HT-29 (cell line): ENCODE measurements at places on chromosomes 4 and X.
A peak's percentile ranks its signal among the peaks of the same experiment; 100 is the strongest.

- no peak for DNase-seq
Measured at GRCh38 chr4:1091561-1091995, 21.8 kb downstream of the RNF212 start.

GRCh38 chr4:119626420-119626819, 2.2 kb downstream of the PDE5A start:
- DNase-seq: no peak

- DNase-seq: peak; percentile 73
Measured at GRCh38 chr4:3880615-3881120, 114.5 kb downstream of the ADRA2C start.

DNA sequence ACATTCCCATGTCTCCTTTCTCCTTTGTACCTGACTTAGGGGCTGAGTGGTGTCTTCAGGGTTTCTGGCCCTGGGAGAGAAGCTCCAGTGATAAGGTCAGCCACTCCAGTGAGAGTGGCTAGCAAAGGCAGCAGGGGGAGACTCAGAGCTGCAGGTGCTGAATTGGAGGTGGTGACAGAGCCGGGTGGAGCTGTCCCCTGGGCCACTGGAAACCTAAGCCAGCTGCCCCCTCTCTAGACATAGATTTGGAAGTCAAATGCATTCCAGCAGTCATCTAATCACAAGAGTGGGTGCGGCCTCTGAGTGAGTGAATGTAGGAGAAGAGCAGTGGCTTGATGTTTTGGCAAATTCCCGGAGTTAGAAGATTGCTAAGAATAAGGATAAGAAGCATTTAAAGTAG, 28.5 kb downstream of the TRIM2 start:
- peak; percentile 63 for DNase-seq

- DNase-seq: no peak
Measured at GRCh38 chr4:186249785-186250754, 15.9 kb upstream of the F11 start.

GRCh38 chr4:88734403-88734949, 36.8 kb upstream of the NAP1L5 start:
- DNase-seq: no peak

DNA sequence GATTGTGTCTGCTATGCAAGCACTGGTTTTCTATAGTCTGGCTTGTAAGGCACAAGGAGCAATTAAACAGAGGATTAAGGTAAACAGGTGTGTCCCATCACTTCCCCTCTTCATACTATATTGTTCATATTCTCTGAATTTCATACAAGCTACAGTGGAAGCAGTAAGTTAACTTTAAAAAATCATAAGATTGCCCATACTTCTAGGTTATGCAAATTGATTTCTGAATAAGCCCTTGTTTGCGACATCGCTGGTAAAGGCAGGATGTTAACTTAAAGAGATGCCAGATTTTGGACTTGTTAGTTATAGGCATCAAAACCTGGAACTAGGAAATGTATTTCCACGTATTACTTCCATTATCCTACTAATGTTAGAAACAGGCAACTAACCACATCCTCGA, 1.0 kb upstream of the TMEM131L start:
- peak; percentile 21 for DNase-seq

GRCh38 chrX:42746606-42747005, 31.4 kb downstream of the PPP1R2C start:
- no peak for DNase-seq

GRCh38 chr4:88022289-88022688, 14.9 kb downstream of the PKD2 start:
- DNase-seq: no peak

DNA sequence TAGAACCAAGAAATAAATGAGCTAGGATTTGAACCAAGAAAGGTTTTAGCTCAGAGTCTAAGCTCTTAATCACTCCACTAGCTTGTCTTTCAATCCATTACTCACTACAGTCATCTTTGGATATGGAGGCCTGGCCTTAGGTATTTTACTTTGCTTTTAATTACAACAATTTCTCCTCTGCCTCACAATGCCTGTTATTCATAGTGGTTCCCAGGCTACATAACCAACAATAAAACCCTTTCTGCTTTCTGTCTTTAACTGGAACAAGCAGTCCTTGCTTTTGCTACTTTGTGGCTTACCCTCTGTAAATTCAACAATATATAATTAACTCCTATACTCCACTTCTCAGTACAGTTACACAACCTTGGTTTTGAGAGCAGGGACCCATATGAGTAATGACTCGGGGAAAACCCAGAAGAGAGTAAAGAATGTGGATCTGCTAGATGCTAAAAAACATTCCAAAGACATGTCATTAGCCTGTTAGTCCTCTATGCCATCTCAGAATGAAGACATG, 94.7 kb upstream of the NAP1L5 start:
- DNase-seq: no peak

- no peak for DNase-seq
Measured at GRCh38 chr4:98516441-98517217, 141.8 kb downstream of the TSPAN5 start.

DNA sequence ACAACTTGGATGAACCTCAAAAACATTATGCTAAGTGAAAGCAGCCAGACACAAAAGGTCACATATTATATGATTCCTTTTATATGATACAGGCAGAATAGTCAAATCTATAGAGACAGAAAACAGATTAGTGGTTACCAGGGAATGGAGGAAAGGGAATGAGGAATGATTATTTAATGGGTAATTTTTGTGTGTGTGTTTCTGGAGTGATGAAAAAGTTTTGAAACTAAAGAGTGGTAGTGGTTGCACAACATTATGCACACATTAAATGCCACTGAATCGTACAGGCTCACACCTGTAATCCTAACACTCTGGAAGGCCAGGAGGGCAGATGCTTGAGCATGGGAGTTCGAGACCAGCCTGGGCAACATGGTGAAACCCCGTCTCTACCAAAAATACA, 19.6 kb upstream of the SOD3 start:
- DNase-seq: no peak

DNA sequence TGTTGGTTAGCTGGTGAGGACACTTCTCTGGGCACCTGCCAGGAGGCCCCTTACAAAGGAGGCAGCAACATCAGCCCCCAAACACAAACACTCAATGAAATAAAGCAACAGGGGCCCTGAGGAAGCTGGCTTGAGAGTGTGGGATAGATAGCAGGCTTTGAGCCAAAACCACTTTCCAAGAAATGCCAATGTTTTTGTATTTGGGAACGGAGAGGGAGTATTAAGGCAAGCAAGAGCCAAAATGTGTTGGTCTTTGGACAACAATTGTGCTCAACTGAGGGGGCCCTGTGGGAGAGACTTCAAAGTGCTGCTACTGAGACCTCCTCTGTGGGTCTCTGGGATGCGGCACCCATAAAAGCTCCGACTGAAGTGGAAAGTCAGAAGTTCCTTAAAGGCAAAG, 41.0 kb downstream of the RAI2 start:
- no peak for DNase-seq

DNA sequence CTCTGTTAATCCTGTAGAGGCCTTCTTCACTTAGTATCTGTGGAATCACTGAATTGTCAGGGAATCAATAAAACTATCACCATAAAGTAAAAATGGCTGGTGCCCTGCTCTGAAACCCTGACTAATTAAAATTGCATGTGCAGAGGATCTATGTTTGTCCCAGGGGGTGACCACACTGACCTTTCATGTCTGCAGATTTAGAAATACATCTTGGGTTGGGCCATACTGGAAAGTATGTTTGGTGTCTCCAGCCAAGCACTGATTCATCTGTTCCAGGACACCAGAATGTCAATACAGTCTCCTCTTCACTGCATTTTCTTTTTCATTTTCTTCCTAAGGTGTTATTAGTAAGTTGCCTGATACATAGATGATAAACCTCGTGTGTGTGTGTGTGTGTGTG, 490.9 kb upstream of the INTU start:
- no peak for DNase-seq

DNA sequence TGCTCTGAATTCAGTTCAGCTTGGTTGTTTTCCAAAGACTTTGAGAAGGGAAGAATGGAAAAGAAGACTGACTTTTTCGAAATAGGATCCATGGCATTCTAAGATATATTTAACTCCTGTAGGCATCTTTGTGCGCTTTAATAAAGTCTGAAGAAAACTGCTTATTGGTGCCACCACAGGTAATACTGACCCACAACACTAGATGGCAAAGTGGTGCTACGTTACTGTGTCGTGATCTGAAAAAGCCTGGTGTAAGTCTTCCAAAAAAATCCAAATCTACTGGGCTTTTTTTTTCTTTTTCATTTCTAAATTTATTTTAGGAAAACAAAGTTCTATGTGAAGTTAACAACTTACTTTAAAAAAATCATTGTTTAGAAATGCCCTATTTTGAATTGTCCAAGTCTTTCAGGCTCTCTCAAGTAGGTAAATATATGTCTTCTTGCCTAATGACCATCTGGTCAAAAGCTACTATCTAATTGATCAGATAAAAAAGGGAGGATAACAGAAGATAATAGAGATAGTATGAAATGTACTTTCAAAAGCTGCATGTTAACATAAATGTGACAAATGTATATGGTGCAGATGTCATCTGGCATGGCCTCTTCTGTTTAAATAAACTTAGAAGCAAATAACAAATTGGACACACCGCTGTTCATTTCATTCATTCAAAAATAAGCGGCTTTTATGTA, 47.0 kb upstream of the MID1IP1 start:
- DNase-seq: peak; percentile 67

DNA sequence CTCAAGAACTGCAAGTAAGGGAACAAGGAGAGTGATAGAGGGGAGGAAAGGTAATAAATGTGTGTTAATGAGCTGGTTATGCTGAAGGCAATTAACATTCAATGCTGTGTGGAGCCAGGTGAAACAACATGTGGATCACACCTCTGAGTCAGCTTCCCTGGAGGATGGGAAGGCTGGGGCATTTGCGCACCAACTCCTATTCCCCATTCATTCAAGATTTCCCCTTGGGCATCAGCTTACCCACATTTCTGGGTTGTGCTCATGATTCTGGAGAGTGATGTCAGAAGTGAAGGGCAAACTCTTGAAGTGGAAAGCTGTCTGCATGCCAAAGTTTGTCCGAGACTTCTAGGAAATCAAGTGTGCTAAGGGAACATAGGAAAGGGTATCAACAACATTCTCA, 461.4 kb downstream of the MID1IP1 start:
- DNase-seq: no peak

- DNase-seq: no peak
Measured at GRCh38 chr4:158164768-158165213, 8.0 kb downstream of the GASK1B start.

DNA sequence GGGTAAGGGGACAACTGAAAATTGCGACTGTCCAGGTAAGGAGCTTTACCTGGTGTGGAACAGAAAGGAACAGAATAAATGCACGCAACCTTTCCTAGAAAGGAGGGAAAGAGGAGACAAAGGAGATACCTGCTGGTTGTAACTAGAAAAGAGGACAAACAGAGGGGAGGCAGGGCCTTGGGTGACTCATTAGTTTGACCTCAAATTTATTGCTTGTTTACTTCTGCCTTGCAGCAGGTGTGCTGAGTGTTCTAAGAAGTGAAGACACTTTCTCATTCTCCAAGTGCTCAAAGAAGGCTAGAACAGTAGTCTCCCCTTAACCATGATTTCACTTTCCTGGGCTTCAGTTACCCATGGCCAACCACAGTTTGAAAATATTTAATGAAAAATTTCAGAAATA, 123.1 kb upstream of the BOD1L1 start:
- peak; percentile 52 for DNase-seq

GRCh38 chr4:80252953-80253352, 13.5 kb upstream of the FGF5 start:
- no peak for DNase-seq

DNA sequence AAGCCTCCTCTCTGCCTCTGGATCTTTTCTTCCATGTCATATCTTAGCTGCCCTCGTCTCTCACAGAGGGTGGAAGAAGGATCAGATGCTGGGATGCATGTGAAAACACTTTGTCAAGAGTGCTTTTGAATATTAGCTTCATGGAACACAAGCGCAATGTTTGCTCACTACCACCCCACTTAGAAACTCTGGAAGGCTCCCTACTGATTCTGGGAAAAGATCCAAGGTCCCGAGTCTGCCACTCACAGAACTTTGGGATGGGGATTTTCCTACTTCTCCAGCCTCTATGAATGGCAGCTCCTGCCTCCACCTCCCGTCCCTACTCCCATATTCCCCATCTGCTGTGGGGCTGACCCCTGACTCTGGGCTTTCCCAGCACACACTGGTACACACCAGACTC, 40.2 kb upstream of the CRMP1 start:
- no peak for DNase-seq

GRCh38 chr4:141652161-141652778, 15.9 kb downstream of the IL15 start:
- no peak for DNase-seq

- peak; percentile 2 for DNase-seq
Measured at GRCh38 chr4:168384437-168385141, 66.0 kb upstream of the DDX60 start.

- DNase-seq: no peak
Measured at GRCh38 chr4:82861529-82861928, 29.4 kb downstream of the SEC31A start.

GRCh38 chr4:97317671-97318070, 825.6 kb downstream of the STPG2 start:
- DNase-seq: no peak

DNA sequence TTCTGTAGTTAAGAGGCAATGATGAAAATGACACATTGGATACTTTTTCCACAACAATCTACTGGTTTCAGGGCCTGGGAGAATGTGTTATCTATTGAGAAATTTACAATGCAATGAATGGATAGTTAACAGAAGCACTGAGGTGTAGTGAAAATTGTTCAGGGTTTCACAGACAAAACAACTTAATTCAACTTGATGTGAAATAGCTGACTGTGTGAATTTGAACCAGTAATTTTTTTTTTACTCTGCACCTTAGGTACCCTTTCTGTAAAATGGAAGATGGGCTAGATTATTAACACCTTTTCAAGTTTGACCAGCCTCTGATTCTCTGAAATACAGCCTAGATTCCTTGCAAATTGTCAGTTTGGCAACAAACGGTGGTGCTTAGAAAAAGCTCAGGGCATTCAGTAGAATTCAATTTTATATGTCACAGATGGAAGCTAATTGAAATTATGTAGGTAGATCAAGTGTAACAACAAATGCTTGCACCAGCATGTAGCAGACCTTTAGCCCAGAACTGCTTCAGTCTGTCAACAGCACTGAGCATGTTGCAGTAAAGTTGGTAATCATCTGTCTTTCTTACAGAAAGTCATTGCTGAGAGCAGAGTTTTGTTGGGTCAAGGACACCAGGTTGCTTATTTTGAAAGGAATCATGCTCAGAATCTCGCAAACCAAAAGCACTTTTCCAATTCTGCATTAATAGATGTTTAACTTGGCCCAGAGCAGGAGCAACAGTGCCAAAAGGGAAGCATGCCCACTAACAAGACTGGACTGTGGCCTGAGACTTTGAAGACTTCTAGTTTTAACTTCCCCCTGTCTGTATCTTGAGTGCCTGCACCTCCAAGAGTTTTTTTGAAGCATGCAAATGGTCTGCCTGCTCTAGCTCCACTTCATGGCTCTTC, 526.6 kb downstream of the PACRGL start:
- DNase-seq: no peak

GRCh38 chr4:121252224-121252806, 88.2 kb upstream of the TNIP3 start:
- DNase-seq: peak; percentile 86
